ENCODE measurements at places on chromosomes 7 and 10.

GRCh38 chr7:108284349-108285002, 154.3 kb upstream of the LAMB4 start:
- DNase-seq, result no peak

GRCh38 chr7:29611941-29612544, 48.4 kb downstream of the PRR15 start:
- no peak for DNase-seq

DNA sequence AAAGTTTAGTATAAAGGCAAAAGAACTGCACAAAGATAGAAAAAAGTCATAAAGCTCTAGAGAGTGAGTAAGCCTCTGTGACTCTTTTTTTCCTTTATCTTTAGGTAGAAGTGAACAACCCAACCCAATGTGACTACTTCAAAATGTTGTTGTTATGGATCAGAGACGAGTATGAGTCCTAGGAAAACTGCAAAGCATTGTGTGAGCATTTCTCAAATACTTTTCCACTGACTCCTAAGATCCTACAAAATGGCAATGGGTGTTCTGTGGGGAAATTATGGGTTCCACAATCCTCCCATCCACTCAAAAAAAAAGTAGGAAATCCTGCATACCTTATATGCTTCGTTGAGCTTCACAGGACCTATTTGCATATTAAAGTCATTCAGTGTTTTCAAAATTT, 177.1 kb downstream of the DGKI start:
- DNase-seq, result peak; percentile 75

- DNase-seq, result peak; percentile 22
Observed at GRCh38 chr7:130732980-130733930, 752 bp downstream of the KLF14 start.

DNA sequence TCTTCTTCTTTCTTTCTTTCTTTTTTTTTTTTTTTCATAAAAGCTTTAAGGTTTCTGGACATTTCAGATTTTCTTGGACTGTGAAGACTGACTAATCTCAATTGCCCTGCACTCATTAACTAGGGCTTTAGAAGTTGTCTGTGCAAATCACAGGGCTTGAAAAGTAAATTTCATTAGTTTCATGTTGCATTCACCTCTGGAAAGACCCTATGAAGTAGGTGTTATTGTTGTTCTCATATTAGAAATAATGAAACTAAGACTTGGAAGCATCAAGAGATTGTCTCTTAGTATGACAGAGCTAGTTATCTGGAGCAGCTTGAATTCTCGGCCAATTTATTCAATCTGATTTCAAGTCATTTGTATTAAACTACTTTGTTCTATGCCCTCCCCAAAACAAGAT, 28.2 kb upstream of the SEMA3D start:
- DNase-seq, result no peak

DNA sequence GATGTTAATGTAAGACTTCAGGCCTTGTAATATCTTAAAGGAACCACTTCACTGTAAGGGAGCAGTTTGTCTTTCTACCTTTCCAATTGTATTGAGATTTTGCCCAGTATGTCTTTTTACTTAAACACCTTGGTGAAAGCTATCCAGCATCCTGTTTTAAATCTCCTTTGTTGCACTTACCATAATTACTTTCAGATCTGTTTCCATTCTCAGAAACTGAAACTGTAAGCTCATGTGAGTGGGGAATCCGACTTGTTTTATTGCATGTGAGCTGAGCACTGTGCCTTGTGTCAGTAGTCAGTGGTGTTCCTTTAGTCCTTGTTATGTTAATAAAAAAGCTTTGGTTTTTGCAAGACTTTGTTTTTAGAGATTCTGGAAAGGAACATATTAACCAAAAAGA, 42.2 kb downstream of the BMPR1A start:
- peak; percentile 41 for DNase-seq

GRCh38 chr10:101126684-101127628, 4.1 kb upstream of the TLX1 start:
- no peak for DNase-seq

GRCh38 chr10:124165311-124165710, 71.9 kb upstream of the CHST15 start:
- DNase-seq, result no peak

DNA sequence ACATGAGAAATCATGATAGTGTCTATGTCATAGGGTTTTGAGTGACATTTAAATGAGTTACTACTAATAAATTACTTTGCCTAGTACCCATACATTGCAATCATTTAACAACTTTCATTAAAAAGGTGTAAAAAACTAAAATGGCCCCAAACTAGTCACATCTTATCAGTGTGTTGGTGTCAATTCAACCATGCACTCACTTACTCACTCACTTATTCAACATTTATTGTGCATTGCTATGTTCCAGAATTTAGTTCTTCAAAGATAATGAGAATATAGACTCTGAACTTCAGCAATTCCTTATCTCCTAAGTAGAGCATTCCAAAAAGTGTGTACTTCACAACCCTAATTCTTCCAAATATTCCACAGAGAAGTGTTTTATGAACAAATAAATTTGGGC, 965.7 kb downstream of the REEP3 start:
- no peak for DNase-seq

DNA sequence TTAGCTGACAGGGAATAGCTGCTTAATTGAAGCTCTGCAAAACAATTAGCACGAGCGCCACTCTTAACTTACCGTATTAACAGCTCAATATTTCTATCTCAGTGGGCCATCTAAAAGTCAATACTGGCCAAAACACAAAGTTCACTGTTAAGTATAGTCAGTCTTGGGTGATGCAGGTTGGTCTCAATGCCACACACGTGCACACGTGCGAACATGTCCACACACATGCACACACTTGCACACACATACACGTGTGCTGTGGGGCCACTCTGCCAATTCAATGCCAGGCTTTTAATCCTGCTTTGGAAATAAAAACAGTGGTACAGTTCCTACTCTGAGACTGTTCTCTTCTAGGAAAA, 105.1 kb downstream of the GRB10 start:
- no peak for DNase-seq

Measured in fibroblast of skin of right biceps (primary cell).